Cortex of kidney (tissue), 1 donor: ENCODE measurements at places on chromosomes 2 and 18.

DNA sequence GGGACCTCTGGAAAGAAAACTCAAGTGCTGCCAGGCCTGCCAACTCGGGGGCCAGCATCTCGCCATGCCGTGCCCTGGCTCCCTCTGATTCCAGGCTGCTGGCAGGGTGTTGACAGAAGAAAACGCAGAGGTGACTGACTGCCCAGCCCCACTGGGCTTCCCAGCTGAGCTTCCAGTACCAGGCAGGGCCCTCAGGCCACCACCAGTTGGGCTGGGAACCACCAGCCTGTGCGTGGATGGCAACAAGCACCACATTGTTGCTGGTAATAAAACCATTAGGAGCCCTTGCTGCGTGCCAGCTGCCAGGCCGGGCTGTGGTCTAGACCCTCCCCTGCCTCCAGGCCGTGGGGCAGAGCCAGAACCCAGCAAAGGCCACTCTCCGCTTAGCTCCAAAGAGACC is 9.2 kb downstream of the DNMT3A start:
- no peak for DNase-seq

GRCh38 chr2:206163251-206163880 is 3.7 kb downstream of the EEF1B2 start:
- no peak for DNase-seq

GRCh38 chr18:76977108-76977621 is 154.8 kb downstream of the ZNF236 start:
- no peak for DNase-seq

GRCh38 chr2:126736133-126736874 is 80.3 kb downstream of the GYPC start:
- DNase-seq, result no peak

GRCh38 chr2:100539221-100539620 is 23.6 kb upstream of the PDCL3 start:
- DNase-seq, result no peak

GRCh38 chr2:98634406-98635092 is 26.2 kb downstream of the UNC50 start:
- no peak for DNase-seq

DNA sequence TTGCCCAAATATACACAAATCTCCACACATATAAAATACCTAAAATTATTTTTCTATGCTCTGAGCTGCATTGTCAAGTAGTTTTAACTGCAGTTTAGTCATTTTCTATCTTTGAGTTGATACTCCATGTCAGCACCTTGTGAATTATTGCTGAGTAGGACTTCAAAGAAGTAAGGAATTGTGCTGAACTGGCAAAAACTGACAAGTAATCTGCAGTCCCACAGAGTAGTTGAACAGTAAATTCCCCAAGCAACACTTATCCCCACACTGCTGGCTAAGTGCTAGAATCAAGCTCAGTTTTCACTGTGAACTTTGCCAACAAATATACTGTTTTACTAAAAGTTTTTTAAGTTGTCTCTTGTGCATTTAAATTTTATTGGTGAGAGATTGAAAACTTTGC is 141.8 kb upstream of the ST6GAL2 start:
- DNase-seq, result no peak

DNA sequence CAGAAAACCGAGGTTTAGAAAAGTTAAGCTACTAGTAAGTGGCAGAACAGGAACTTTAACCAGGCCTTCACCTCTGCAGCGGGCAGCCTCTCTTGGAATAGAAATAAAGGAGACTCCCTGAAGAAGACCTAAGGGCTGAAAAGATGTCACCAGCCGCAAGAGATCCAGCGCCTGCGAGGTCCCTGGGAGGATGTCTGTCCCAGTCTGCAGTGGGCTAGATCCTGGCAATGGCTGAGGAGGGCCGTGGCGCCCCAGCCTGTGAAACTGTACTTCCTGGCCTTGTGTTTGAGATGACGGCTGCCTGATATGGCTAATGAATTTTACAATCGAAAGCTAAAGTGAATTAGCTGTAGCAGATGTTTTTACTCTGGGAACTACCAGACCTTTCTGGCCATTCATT is 300.6 kb upstream of the SALL3 start:
- DNase-seq, result no peak

GRCh38 chr2:98555696-98556095 is 52.6 kb downstream of the COA5 start:
- no peak for DNase-seq

GRCh38 chr2:223562078-223562477 is 40.1 kb downstream of the SCG2 start:
- no peak for DNase-seq

DNA sequence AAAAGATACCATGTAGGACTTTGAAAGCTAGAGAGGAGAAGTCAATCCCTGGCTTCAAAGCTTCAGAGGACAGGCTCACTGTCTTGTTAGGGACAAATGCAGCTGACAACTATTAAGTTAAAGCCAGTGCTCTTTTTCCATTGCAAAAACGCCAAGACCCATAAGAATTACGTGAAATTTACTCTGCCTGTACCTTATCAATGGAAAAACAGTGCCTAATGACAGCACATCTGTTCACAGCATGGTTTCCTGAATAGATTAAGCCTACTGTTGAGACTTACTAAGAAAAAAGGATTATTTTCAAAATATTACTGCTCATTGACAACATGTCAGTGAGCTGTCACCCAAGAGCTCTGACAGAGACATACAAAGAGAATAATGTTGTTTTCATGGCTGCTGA is 52.9 kb downstream of the ANKRD12 start:
- DNase-seq, result no peak

- no peak for DNase-seq
Measured at GRCh38 chr2:236934656-236935055, 151.0 kb upstream of the COPS8 start.

DNA sequence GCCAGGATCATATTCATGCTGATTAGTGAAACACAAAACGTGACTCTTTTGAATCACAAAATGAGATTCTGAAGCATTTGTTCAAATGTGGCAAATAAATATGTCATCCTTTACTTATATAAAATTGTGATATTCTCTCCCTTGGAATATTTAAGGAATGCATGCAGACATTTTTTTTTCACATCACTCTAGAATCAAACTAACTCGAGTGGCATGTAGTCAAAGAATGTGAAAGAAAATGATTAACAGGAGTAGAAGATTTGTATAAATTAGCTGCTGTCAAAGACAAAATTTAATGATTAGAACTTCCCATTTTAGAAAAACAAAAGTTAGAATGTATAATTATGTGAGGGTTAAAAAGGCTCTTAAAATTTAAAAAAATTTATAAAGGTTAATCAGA is 721.0 kb upstream of the FAM98A start:
- DNase-seq, result no peak

- DNase-seq, result no peak
Measured at GRCh38 chr2:188963741-188964140, 10.4 kb upstream of the COL3A1 start.

DNA sequence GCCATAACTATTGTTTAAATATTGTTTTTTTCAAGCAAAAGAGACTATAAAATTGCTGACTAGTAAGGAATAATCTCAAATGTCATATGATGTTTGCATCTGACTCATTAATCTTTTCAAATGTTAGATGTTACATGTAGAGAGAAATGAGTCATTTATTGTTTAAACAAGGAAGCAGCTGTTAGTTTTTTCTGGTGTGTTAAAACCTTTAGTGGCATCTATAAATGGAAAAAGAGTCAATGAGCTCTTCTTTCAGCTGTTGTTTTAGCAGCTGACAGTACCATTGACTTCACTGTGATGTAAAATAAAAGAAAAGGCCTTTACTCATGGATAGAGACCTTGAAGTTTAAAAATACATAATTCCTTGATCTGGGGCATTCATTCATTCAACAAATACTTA is 1.8 kb upstream of the KLHL41 start:
- no peak for DNase-seq

DNA sequence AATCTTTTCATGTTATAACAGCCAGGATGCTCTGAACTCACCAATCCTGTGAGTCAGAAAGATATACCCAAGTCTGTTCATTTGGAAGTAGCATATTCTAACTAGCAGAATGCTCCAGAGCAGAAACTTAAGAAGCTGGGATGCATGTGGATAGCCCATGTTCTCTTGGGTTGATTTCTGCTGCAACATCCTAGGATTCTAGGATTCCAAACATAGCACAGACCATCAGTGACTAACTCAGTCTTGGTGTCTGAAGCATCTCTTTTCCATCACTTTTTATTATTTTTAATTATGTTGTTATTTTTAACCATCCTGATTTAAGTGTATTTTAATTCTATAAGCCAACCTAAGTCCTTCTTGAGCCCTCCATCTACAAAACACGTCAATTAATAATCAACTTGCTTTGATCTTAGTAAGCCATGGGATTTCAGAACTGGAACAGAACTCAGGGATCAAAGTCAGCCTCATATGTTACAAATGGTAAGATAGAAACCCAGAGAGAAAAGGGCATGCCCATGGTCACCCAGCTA is 85.4 kb downstream of the OSR1 start:
- no peak for DNase-seq

GRCh38 chr2:61281321-61281720 is 119.3 kb downstream of the C2orf74 start:
- DNase-seq, result no peak

GRCh38 chr18:53254265-53254664 is 914.3 kb downstream of the DCC start:
- DNase-seq, result no peak

- DNase-seq, result no peak
Measured at GRCh38 chr2:234980451-234981187, 28.8 kb downstream of the SH3BP4 start.

- no peak for DNase-seq
Measured at GRCh38 chr2:168120730-168121129, 126.7 kb downstream of the STK39 start.

- no peak for DNase-seq
Measured at GRCh38 chr2:217756375-217757107, 246.3 kb downstream of the TNS1 start.

GRCh38 chr2:146068051-146068450 is 1548.1 kb upstream of the ZEB2 start:
- DNase-seq, result no peak

DNA sequence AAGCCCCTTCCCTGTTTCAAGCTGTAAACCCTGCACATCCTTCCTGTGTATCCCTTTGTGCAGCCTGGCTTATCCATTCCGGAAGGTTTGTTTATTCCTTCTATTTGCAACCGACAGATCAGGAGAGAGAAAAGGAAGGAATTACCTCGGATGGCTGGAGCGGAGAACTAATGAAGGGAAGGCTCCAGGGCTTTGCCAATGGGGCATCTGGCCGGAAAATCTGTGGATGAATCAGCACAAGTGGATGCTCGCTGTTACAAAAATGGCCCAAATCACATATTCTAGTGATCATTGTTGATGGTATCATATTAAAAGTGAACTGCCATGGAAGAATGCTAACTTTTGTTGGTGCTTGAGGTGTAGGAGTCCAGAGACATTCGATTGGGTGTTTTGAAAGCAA is 97.1 kb downstream of the AQP4 start:
- DNase-seq, result no peak

DNA sequence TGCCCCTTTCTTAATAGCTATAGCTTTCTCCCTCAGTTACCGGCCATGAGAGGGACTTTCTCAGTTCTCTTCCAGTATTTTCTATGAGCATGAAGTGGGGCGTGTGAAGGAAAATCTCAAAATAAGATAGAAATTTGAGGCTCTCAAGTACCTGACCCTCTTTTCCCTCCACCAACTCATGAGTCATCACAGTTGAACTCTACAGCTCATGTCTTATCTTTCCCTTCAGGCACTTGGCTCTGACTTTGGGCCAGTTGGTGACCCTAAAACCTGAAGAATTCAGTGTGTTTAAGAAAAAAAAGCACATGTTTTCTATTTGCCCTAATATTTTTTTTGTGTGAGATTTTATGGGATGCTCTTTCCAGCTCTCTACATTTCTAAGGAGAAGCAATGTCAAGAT is 896.7 kb upstream of the ZEB2 start:
- DNase-seq, result no peak

DNA sequence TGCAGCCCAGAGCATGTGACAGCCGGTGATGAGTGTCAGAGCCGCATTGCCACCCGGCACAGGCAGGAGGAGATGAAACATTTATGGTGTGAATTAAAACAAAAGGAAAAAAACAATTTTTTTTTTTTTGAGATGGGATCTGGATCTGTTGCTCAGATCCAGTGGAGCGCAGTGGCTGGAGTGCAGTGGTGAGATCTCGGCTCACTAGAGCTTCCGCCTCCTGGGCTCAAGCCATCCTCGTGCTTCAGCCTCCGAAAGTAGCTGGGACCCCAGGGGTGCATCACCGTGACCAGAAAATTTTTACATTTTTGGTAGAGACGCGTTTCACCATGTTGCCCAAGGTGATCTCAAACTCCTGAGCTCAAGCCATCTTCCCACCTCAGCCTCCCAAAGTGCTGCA is 182.1 kb upstream of the SALL3 start:
- DNase-seq, result no peak

GRCh38 chr2:30503007-30503694 is 56.1 kb downstream of the LCLAT1 start:
- no peak for DNase-seq

DNA sequence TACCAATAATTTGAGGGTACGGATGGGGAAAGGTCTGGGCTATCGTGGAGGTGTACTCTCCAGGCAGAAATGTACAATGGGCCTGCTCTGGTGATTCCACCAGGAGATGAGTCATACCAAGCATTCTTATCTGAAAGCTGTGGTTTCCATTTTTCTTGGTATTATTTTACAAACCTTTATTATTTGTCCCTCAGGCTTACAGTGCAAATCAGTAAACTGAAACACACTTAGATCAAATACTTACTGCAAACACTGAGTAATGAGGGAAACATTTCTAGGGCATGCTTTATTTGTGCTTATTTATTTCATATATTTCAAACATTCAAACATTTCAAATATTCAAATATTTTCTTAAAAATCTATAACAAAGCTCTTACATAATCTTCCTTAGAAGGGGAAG is 319.8 kb downstream of the RND3 start:
- DNase-seq, result no peak

DNA sequence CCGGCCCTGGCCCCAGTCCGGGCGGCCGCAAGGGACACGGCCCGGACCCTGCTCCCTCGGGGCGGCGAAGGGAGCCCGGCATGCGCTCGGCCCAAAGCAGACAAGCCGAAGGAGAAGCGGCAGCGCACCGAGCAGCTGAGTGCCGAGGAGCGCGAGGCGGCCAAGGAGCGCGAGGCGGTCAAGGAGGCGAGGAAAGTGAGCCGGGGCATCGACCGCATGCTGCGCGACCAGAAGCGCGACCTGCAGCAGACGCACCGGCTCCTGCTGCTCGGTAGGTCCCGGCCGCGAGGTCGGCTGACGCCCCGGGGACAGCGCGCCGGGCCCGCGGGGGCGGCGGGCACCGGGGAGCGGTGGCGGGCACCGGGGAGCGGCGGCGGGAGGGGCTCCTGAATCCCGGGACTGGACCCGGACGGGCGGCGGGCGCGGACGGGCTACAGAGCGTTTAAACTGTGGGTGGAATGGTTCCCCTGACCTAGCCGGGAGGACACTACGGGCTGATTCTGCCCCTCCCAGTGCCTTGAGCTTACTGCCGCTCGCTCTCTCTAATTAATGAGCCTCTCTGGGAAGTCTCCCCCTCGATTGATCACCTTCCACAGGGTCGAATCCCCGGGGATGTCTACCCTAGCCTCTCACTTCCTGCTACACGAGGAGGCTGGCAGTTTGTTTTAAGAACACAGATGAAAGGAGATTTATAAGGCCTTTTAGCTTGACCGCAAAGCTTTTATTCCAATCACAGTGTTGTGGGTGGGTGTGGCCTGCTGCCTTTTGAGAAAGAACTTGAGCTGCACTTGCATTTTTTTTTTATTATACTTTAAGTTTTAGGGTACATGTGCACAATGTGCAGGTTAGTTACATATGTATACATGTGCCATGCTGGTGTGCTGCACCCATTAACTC is 853 bp downstream of the GNAL start:
- DNase-seq, result no peak
